ENCODE measurements at places on chromosomes 2 and 18.

DNA sequence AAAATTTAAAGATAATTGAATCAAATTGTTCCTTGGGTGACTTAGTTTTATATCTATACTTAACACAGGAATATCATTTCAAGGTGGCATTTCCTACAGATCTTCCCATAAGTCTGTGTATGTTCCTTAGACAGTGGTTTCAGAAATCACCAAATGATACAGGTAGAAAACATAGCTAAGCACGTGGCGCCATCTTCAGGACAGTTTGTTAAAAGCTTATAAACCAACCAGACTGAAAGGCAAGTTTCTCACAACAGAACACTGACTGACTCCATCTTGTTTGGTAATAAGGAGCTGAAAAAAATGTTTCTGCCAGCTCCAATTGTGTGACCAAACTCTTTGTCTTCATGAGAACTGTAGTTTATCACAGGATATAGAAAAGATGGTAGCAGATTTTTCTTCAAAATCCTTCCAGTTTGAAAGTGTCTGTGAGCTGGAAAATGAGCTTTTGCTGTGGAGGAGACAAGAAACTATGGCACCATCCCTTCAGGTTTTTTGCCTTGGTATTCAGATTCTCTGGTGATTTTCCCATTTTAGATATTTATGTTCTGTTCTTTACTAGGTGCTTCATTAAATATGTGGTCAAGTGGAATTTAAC, 34.8 kb upstream of the NEUROD1 start:
- DNase-seq: peak; percentile 84

DNA sequence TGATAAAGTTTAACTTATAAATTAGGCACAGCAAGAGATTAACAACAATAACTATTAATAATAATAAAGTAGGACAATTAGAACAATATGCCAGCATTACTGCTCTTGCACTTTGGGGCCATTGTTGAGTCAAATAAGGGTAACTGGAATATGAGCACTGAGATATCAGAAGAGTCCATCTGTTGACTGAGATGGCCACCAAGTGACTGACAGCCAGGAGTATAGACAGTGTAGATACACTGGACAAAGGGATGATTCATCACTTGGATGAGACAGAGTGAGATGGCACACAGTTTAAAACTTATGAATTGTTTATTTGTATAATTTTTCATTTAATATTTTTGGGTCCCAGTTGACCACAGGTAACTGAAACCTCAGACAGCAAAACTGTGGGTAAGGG, 20.0 kb downstream of the NAB1 start:
- DNase-seq: no peak

DNA sequence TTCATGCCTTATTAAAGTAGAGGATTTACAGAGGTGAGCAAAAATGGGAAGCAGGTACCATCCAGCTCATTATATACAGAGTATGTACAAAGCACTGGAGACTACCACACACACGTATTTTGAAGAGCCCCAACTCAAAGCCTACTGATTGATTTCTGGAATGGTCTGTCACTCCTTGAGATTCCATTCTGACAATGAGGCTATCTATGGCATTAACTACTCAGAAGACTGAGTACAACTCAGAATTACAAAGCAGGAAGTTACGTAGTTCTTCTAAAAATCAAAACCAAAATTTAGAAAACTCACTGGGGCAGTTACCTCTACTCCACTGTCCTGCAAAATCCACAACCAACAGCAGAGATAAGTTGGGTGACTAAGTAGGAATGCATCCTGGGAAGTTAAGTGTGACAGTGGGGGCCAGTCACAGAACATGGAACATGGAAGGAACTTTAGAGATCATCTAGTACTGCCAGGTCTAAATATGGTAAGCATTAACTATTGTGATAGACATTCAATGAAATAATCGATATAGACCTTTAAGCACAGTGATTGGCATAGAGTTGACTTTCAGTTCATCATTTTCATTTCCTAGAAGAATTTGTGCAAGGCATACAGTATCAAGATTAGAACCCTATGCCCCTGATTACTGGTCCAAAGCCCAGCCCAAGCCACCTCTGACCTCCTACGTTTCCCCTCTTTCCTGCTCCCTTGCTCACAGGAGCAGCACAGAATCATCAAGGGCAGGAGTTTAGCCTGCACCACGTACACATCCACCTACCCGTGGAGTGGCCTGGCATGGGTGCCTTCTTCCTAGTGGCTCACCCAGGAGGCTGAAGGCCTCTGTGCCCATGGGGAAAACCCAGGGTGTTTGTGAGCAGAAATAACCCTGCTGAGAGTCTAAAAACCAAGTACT, 80.1 kb upstream of the FOSL2 start:
- no peak for DNase-seq

GRCh38 chr2:88590998-88591613, 36.2 kb downstream of the EIF2AK3 start:
- peak; percentile 60 for DNase-seq

DNA sequence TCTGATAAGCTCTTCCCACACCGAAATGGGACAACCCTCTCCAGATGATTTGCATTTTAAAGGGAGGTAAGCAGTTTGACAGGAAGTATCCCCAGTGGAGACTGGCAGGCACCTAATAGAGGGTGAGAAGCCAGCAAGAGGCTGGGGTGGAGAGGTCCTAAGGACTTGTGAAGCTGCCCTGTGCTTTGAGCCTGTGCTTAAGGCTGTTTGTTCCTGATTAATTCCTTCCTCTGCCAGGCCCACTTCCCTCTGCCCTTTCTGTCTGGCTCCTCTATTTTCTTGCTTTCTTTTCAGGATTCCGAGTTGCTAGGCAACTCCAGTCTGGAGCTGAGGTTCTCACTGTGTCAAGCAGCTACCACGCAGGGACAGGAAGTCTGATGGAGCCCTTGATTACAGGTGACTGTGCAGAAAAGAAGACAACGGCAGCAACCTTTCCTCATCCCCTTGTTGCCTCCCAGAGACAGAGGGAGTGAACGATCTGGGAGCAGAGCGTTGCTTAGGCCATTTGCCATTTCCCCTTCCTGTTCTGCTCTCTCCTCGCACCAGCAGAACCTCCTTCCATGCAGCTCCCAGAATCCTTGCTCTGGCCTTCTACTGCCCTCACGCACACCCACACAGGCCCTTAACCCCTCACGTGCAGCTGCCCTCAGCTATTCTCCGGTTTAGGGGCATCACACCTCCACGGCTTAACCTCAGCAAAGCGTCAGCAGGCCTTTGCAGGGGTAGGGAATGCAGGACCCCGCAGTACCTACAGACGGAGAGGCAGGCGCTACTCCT, 103.6 kb upstream of the CELF4 start:
- DNase-seq: no peak

GRCh38 chr2:97871096-97871780, 124.5 kb downstream of the TMEM131 start:
- no peak for DNase-seq

- no peak for DNase-seq
Observed at GRCh38 chr2:102357937-102358336, 2.3 kb downstream of the IL18R1 start.

GRCh38 chr2:239257511-239257937, 143.3 kb downstream of the HDAC4 start:
- no peak for DNase-seq

- DNase-seq: no peak
Observed at GRCh38 chr2:238966072-238966937, 118.4 kb downstream of the TWIST2 start.

GRCh38 chr2:133633881-133634409, 65.7 kb upstream of the NCKAP5 start:
- no peak for DNase-seq

DNA sequence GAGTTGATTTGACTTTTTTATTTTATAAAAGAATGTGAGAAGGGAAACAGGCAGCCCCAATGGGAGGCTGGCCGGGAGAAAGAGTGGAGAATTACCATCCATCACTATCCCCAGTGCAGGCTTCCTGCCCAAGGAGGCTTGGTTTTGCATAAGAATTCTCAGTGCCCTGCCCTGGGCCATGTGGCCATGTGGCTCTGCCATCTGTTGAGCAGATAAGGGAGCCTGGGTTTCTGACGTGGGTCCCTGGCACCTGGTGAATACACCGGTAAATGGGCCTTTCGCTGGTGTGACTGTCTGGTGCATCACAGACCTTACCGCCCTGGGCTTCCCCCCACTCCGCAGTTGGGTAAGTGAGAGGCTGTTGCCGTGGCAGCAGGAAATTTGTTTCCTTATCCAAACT, 54.5 kb upstream of the TMEM163 start:
- peak; percentile 89 for DNase-seq

- no peak for DNase-seq
Observed at GRCh38 chr2:156592809-156593593, 156.8 kb downstream of the GPD2 start.

DNA sequence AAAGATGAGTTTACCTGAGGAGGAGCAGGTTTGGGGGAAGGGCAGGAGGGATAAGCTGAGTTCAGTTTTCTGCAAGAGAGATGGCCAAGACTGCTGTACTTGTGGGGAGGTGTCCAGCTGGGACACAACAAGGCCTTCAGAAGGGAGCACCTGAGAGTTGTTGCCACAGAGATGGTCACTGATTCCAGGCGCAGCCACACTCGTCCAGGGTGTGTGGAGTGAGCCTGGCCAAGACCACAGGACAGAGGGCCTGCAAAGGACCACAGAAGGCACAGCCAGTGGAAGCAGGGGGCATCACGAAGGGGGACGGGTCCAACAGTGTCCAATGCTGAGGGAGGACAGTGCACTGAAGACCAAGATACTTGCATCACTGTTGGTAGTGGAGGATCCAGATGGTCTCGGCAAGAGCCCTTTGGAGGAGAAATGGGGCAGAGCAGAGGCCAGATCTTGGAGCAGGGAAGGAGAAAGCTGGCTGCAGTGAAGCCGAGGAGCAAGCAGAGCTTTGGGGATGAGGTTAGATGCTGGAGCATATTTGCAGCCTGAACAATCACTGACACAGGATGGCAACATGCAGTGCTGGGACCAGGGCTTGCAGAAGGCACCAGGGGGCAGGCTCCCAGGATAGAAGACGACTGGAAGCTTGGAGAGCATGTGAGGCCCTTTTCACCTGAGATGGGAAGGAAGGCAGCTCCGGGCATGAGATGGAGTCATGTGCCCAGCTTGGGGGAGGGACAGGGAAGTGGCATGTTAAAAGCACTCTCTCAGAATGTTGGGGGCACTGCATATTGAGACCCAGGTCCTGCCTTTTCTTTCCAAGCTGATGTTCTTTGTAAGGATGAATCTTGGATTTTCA, 214.0 kb downstream of the CYP26B1 start:
- DNase-seq: no peak

DNA sequence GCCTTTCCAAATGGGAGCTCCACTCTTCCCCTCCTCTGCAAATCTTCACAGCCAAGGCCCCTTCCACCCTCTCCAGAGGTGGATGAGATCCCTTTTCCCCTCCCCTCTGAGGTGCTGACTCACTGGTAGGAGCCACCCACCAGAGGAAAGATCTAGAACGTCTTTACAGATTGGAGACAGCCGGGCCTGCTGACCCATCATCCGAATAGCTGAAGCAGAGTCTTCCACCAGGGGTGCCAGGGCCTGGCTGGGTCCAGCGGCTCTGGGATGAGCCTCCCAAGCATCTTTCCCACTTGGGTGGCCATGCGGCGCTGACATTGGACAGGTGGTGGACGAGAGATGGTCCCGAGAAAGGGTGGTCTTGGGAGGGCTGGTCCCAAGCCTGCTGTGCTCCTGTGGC, 9.0 kb downstream of the ERFE start:
- no peak for DNase-seq

DNA sequence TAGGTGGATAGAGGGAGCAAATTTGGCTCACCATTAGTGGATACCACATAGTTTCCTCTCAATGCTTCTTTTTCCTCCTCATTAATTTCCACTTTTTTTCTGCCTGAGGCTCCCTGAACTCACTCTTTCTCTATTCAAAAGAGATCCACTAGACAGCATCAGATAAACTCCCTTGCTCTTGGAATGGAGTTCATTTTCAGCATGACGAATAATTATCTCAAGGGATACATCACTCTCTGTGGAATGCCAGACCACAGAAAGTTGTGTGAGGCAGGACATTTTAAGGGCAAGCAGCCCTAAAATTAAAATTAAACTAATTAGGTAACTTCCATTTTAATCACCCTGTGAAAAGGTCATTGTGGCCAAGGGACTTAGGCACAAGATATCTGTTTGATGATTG, 1920.1 kb upstream of the CELF4 start:
- no peak for DNase-seq

GRCh38 chr2:139394801-139395200, 614.6 kb upstream of the NXPH2 start:
- DNase-seq: no peak

GRCh38 chr18:39842366-39842914, 2112.6 kb upstream of the PIK3C3 start:
- DNase-seq: no peak

DNA sequence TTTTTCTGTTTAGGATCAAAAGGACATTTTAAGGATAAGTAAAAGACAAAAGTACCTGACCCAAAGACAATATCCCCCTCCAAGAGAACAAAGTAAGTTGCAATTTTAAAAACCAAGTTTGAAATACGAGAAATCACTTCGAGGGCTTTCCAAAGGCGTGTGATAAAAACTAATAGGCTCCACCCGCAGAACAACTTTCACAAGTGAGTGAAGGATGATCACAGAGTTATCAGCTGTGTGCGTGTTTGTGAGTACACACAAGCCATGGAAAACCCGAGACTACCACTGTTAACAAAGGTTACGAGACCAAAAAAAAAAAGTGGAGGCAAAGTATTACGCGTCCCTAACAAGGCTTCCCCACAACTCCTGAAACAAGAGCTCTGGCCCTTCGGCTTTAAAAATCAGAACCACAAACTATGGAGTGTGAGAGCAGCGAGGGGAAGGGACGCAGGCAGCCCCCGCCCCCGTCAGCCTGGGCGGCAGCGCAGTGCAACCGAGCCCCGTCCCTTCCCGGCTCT, 719 bp downstream of the SMAD2 start:
- DNase-seq: peak; percentile 52

DNA sequence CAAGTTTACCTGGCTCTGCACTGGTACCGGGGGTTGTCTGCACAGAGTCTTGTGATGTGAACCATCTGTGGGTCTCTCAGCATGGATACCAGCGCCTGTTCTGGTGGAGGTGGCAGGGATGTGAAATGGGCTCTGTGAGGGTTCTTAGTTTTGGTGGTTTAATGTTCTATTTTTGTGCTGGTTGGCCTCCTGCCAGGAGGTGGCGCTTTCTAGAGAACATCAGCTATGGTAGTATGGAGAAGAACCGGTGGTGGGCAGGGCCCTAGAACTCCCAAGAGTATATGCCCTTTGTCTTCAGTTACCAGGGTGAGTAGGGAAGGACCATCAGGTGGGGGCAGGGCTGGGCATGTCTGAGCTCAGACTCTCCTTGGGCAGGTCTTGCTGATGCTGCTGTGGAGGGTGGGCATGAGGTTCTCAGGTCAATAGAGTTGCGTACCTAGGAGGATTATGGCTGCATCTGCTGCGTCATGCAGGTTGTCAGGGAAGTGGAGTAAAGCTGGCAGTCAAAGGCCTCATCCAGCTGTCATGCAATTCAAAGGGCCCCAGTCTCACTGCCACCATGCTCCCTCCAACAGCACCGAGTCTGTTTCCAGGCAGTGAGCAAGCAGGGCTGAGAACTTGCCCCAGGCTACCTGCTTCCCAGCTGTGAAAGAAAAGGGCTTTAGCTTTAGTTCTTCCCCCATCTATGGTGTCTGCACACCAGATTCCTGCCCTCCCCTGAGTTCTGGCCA, 278.0 kb downstream of the METTL4 start:
- DNase-seq: no peak

GRCh38 chr18:30618567-30618966, 424.0 kb downstream of the DSC3 start:
- no peak for DNase-seq

- DNase-seq: no peak
Observed at GRCh38 chr2:229376866-229377265, 105.8 kb upstream of the PID1 start.

Data from NCI-H524 (cell line).